ENCODE measurements at places on chromosomes 2 and 18. TPM values are rescaled to one million over a fixed set of nuclear protein-coding genes. Genes with fewer than 3 reads are reported as not detected.
A peak's percentile ranks its signal among the peaks of the same experiment; 100 is the strongest.

GRCh38 chr2:74696829-74697228 is 42.8 kb downstream of the SEMA4F start:
- no peak overlapping the region for H3K4me3 ChIP-seq
- peak overlapping the region; percentile 88 for H3K27ac ChIP-seq
- no peaks in the 10 kb centered on the region for H3K36me3 ChIP-seq
- no peaks in the 10 kb centered on the region for H3K27me3 ChIP-seq
- peaks cover 22% of the 10 kb centered on the region for H3K4me1 ChIP-seq
- peak; percentile 41 for DNase-seq

GRCh38 chr18:64219517-64219916 is 70.6 kb upstream of the LINC00305 start:
- no peak overlapping the region for H3K4me3 ChIP-seq
- H3K4me1 ChIP-seq = peaks cover 4% of the 10 kb centered on the region
- H3K27me3 ChIP-seq = no peaks in the 10 kb centered on the region
- DNase-seq = no peak
- H3K36me3 ChIP-seq = no peaks in the 10 kb centered on the region
- no peak overlapping the region for H3K27ac ChIP-seq

GRCh38 chr18:76467371-76468190 is 27.5 kb downstream of the ZNF516 start:
- no peak overlapping the region for H3K27ac ChIP-seq
- H3K4me1 ChIP-seq = peaks cover 10% of the 10 kb centered on the region
- H3K4me3 ChIP-seq = no peak overlapping the region

DNA sequence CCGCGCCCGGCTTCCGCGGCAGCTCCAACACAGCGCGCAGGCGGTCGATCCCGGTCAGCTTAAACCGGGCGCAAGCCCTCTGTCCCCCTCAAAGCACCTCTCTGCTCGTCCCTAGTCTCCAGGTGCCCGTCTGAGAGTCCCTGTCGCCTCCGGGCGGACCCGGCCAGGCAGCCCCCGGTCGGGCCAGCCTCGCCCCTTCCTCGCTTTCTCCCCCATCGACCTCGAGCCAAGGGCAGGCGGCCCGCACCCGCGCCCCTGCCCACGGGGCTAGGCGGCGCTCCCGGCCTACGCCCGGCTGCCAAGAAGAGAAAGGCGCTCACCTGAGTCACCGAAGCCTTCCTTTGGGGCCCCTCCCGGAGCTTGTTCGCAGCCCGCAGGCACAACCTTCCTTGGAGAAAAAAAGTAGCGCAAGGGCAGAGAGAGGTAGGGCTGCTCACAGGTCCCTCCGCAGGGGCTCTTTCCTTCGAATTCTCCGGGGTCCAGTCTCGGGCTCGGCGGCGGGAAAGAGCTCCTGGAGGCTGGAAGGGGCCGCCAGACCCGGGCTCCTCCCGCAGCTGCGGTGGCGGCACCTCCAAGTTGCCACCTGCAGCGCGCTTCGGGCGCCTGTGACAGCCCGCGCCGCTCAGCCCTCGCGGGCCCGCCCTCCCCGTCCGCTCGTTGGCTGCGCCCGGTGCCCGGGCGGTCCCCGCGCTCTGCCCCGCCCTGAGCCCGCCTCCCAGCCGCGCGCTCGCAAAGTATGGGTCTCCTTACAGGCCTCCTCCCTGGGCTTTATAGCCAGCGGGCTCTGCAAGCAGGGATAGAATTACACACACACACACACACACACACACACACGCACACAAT is 86.5 kb upstream of the EPB41L3 start:
- peaks cover 15% of the 10 kb centered on the region for H3K27me3 ChIP-seq
- peaks cover 4% of the 10 kb centered on the region for H3K4me1 ChIP-seq
- H3K4me3 ChIP-seq = peak overlapping the region; percentile 90
- H3K36me3 ChIP-seq = no peaks in the 10 kb centered on the region
- DNase-seq = peak; percentile 91

GRCh38 chr2:1758171-1758570 is 13.9 kb upstream of the PXDN start:
- H3K4me3 ChIP-seq = no peak overlapping the region
- no peaks in the 10 kb centered on the region for H3K27me3 ChIP-seq
- no peaks in the 10 kb centered on the region for H3K36me3 ChIP-seq
- no peak overlapping the region for H3K27ac ChIP-seq

DNA sequence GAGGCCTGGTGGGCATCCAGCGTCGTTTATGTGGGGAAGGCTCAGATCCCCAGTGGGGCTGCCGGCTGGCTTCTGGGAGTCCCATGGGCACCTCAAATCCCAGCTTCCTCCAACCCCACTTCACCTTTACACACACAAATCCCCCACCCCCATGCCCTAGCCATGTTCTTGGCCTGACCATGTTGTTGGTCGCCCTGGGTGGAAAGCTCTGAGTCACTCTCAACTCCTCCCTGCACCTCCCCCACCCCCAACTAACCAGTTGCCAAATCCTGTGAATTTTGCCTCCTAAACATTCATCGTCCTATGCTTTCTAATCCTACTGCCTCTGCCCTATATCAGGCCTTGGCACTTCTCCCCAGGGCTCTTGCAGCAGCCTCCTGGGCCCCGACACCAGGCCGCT is 6.4 kb downstream of the TNS1 start:
- H3K4me3 ChIP-seq = no peak overlapping the region
- H3K27ac ChIP-seq = peak overlapping the region; percentile 58
- H3K27me3 ChIP-seq = no peaks in the 10 kb centered on the region

The REG3G gene
- total RNA-seq = not detected
